ENCODE measurements at places on chromosomes 4 and X.

DNA sequence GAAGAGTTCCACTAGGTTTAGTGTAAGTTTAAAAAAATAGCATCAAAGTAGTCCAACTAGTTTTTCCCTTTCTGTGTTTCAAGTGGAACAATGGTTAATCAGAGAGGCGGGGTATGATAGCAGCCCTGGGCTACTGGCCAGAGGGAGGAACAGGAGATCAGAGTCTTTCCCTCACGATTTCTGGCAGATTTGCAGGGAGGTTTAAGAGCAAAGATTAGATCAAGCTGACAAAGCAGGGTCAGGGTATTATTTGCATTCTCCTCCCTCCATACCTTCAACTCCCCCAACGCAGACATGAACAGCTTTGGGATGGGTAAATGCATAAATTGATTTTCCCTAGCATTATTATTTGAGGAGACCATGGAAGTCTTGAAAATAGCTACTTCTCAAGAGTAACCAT is 277.6 kb upstream of the DIAPH2 start:
- DNase-seq = no peak

DNA sequence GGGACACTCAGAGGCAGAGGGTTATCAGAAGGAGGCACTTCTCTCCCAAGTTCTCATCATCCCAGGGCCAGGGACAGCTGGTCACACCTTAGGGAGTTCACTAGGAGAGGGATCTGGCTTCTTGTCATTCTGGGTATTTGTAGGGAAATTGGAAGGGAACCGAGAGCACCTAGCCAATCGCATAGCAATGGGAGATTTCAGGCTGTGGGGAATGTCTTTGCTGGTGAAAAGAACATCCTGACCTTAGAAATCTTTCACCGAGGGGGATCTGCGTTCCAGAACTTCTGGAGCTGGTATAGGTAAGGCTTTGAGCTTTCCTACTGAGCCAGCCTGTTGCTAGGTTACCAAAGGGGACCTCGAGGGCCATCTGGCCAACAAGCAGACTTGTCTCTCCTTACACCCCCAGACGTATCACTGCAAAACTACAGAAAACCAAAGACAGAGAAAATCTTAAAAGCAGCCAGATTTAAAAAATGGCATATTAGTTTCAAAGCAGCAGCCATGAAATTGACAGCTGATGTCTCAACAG is 6.8 kb downstream of the HTT-AS start:
- no peak for DNase-seq

- no peak for DNase-seq
Observed at GRCh38 chr4:11415409-11416070, 13.2 kb downstream of the HS3ST1 start.

- no peak for DNase-seq
Observed at GRCh38 chr4:140711910-140712309, 44.3 kb downstream of the TBC1D9 start.

GRCh38 chrX:134375691-134376090 is 84.3 kb upstream of the HPRT1 start:
- no peak for DNase-seq

DNA sequence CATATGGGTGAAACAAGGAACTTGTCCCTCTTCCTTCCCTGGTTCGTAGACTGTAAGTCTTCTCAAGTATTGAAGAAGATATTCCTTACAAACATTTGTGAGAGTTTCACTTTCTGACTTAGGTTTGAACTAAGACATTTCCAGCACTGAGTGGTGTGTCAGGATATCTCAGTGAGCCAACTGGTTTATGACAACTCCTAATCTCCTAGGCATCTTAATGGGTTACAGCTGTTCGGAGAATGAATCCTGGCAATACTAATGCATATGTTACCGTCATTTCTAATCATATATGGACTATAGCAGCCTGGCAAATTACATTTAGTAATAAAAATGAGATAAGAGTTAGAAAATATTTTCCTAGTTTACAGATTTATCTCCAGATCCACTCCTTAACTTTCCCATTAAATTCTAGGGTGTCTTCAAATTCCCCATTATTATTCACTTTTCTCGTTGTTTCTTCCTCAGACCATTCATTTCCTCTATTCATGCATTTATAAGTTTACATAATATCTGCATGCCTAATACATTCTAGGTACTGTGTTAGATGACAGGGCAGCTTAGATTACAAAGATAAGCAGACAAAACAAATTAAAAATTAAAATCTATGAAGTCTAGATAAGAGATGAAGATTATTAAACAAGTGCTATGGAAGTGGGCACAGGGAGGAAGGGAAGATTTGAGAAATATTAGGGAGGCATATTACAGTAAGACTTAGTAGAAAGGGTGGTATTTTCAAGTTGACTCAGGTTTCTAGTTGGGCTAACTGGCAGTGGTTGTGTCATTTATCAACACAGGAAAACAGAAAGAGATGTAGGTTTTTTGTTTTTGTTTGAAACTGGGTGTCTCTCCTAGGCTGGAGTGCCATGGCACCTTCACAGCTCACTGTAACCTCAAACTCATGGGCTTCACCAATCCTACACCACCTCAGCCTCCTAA is 173.9 kb downstream of the WDFY3 start:
- no peak for DNase-seq

- DNase-seq = no peak
Observed at GRCh38 chrX:11064276-11064675, 46.9 kb upstream of the HCCS start.

GRCh38 chr4:77073106-77073809 is 2.5 kb downstream of the CCNI start:
- no peak for DNase-seq

GRCh38 chr4:2074588-2074987 is 15.5 kb downstream of the NAT8L start:
- DNase-seq = no peak

DNA sequence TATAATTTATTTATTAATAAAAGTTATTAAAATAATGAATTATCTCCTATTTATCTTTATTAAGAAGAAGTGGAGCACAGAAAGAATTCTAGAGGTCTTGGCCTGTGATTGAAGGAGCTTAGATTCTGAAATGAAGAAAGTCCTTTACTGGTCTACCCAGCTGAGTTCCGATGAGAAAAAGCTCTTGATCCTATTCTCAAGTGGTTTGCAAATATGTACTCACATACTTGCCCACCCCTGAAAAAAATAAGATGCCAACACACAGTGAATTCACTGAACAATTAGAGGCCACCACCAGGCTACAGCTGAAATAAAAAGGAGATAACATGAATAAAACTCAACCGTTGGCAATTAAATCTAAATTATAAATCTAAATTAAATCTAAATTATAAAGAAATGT is 253.4 kb downstream of the MAPK10 start:
- DNase-seq = no peak

- no peak for DNase-seq
Observed at GRCh38 chr4:152424977-152425376, 110.9 kb downstream of the FBXW7 start.
